IPS DF 6.9 (cell line): ENCODE measurements at places on chromosomes 1 and 21.

- no peak for DNase-seq
Observed at GRCh38 chr1:118137900-118138299, 47.1 kb downstream of the SPAG17 start.

DNA sequence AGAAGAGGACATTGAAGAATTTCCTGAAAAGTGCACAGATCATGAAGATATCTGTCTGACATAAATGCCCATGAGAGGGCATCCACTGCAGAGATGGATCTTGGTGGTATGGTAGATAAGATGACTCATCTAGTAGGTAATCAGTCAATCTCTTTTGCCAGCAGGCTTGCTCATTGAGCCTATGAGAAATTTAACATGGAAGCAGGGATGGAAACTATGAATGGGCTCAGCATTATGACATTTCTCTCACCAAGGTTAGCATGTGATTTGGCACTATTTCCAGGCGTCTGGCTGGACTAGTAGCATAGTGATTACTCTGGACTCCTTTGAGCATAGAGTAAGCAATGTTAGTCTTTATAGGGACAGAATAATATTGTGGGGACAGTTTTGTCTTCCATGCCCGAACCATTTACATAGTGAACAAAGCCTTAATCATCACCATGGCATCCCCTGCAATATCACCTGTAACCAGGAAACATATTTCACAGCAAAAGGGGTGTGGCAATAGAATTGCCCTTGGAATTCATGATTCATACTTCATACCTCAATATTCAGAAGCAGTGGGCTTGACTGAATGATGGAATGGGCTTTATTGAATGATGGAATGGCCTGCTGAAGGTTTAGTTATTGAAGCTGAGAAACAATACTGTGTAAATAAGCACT, 7.3 kb downstream of the OR2C3 start:
- DNase-seq: no peak

DNA sequence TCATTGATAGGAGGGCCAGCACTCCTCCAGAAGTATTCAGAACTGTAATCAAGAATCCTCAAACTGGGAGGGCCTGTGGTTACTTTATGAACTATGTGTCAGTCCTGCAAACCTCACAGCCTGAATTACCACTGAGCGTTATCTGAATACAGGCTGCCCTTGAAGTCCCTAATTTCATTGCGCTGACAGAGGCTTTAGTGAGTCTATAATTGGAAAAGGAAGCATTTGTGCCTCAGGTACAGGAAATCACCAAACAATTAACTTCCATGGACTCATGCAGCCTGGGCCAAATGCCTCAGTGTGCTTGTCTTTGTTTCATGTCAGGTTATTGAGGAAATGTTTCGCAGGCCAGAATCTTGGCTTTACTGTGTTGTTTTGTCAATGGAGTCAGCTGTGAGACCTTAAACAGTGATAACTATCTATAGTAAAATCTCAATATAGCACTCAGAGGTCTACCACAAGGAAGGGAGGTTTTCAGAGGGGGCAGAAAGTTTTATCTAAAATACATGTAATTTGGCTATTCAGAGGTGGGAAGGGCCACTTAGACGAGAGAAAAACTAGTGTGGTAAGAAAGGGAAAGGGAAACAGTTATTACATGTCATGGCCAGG, 32.9 kb upstream of the DOCK7 start:
- no peak for DNase-seq

DNA sequence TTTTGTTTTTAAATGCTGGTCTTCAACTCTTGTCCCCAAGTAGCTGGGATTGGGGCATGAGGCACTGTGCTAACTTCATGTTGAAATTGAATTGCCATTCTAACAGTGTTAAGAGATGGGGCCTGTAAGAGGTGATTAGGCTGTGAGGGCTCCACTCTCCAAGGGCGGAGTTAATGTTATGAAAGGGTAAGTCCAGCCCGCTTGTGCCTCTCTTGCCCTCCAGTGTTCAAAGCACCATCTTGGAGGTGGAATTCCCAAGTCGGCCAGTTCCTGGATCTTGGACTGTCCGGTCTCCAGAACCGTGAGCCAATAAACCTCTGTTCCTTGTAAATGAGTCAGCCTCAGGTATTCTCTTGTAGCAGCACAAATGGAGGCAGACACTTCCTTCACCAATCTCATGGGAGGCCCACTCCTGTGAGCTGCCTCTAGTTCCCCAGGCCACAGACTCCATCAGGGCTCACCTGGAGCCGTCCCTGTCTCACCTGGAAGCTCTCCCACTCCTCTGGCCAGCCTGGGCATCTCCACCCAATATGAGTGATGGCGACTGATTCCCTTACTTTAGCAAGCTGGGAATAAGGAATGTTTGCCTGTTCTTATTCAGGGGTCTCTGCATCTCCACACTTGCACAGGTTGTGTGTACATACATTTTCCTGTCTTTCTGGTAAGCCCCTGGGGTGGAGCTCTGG, 15.5 kb downstream of the IBA57 start:
- no peak for DNase-seq

DNA sequence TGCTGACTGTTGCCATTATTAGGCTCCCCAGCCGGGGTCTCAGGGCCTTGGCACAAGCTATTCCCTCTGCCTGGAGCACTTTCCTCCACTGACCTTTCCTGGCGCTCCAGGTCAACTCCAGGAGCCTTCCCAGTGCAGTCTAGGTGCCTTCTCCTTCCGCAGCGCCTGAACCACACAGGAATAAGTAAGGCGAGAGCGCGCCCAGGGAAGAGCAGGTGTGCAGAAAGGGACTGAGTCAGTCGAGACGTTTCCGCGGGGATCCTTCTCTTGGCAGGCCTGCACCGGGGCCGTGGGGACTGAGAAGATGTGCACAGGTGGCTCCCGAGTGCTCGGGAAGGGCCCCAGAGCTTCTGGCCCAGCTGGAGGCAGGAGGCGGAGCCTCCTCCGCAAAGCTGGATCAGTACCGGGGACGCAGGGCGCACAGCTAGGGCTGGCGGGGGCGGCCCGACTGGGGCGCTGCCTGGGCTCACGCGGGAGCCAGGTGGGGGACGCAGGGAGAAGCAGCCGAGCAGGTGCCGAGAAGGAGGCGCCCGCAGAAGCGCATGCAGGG, 765 bp upstream of the BMP8A start:
- no peak for DNase-seq

DNA sequence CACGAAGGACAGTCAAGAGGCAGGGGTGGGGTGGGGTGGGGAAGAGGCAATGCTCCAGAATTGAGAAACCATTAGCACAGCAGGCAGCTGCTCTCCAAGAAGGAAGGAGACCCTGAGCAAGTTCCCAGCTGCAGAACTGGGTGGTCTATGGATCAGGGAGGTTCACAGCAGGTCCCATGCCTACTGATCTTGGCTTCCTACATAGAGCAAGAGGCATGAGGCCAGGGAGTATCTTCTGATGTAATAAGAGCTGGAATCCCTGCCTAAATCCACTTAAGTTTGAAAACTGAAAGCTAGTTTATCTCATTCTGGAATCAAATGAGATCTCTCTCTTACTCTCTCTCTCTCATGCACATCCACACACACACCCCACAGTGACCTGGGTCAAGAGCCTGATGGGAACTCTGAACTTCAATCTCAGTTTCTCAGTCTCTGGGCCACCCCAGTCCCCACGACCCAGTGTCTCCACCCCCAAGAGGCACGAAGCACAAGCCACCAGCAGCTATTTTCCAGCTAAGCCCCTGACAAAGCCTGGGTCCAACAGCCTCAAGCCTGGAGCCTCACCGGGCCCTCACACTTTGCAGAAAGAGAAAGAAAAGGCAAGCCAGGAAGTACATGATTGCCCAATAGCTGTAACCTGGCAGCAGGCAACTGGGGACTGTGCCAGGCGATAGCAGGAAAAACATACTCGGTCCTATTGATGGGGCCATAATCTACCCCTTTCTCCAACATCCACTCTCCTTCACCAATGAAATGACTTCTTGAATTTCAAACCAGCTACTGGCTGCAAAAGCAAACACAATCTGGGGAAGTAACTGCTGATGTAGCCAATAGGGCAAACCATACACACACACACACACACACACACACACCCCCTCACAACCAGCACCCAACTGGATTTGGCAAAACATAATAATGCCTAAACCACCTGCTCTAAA, 2.2 kb downstream of the NUAK2 start:
- DNase-seq: no peak

GRCh38 chr1:187853505-187853904, 1024.8 kb downstream of the PLA2G4A start:
- no peak for DNase-seq

- DNase-seq: no peak
Observed at GRCh38 chr1:25677193-25677773, 60.7 kb downstream of the MAN1C1 start.

DNA sequence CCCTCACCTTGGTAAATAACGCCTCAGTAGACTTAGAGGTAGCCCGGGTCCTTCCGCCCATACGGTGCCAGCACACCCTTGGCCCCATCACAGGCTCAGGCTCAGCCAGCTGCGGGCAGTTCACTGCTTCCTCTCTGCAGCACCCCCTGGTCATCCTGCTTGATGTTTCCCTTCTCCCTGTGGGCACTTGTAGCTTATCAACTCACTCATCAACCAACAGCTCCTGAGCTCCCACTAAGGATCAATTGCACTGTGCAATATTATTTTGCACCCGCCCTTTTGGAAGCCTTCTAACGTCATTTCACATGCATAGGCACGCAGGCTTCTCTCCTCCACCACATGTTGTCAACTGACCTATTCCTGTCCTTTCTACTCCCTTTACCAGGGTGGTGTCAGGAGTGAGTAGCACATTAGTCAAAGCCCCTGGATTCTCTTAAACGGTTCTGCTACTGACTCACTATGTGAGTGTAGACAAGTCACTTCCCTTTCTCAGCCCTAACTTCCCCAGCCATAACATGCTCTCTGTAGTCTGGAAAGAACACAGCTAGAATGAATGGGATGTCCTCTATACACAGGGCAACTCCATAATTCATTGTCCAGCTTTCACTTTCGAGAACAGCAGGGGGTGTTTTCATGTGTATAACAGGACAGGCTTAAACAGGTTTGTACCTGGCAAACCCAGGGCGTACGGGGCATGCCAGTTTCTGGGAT, 47.1 kb upstream of the IRF2BP2 start:
- DNase-seq: no peak

DNA sequence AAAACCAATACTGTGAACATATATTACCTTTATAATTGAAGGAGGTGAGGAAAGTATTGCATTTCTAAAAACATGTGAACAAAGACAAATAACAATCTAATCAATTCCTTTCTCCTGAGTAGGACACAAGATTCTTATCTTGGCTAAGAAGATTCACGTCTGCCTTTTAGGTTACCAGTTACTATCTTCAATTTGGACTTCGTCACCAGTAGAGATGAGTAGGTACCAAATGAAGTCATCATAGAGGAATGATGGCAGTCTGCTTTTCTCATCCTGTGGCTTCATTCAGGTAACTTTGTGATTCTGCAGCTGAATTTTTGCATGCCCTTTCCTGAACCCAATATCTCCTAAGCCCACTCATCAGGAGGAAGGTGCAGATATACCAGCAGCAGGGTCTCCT, 32.4 kb downstream of the ASTN1 start:
- DNase-seq: no peak

DNA sequence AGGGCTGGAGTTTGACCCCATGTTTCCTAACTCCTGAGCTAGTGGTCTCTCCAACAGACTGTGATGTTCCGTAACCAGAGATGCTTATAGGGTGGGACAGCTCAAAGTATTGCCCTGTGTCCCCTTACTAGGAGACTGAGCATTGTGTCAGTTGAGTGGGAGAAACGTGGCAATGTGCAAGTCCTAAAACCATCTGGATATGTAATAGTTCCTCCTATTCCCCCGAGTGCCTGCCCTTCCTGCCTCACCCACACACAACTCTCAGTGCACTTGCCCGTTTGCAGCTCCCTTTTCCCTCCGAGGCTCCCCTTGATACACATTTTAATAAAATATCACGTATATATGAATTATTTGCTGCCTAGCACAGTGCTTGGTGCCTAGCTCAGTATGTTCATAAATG, 3.4 kb downstream of the PIGV start:
- no peak for DNase-seq

DNA sequence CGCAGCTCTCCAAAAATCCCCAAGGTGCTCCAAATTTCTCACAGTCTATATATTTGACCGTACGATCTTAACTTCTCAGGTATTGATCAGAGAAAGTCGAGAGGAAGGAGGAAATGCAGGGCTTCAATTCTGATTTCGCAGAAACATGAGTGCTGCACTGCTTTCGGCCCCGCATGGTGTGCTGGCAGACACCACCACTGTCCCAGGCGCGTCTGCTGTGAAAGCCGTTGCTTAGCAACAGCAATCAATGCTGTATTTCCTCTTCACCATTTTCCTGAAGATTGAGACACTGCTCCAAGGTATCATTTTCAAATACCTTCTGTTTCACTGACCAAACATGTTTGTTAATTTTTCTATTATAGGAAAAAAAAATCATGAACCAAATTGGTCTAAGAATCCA, 296.3 kb downstream of the SMYD3 start:
- DNase-seq: no peak

GRCh38 chr1:212359794-212360479, 54.7 kb downstream of the PACC1 start:
- DNase-seq: no peak

DNA sequence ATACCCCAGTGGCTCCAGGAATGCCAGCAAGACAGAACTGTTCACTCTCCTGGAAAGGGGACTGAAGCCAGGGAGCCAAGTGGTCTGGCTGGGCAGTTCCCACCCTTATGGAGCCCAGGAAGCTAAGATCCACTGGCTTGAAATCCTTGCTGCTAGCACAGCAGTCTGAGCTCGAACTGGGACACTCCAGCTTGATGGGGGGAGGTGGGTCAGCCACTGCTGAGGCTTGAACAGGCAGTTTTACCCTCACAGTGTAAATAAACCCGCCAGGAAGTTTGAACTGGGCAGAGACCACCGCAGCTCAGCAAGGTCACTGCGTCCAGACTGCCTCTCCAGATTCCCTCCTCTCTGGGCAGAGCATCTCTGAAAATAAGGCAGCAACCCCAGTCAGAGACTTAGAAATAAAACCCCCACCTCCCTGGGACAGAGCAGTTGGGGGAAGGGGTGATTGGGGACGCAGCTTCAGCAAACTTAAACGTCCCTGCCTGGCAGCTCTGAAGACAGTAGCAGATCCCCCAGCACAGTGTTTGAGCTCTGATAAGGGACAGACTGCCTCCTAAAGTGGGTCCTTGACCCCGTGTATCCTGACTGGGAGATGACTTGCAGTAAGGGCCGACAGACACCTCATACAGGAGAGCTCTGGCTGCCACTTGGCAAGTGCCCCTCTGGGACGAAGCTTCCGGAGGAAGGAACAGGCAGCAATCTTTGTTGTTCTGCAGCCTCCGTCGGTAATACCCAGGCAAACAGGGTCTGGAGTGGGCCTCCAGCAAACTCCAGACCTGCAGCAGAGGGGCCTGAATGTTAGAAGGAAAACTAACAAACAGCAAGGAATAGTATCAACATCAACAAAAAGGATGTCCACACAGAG, 568.4 kb downstream of the PLA2G4A start:
- DNase-seq: no peak

GRCh38 chr1:206495011-206495461, 12.3 kb upstream of the RASSF5 start:
- DNase-seq: no peak

- DNase-seq: no peak
Observed at GRCh38 chr1:172932981-172933380, 117.8 kb downstream of the TNFSF18 start.
